ENCODE measurements at places on chromosomes 1 and 21.

DNA sequence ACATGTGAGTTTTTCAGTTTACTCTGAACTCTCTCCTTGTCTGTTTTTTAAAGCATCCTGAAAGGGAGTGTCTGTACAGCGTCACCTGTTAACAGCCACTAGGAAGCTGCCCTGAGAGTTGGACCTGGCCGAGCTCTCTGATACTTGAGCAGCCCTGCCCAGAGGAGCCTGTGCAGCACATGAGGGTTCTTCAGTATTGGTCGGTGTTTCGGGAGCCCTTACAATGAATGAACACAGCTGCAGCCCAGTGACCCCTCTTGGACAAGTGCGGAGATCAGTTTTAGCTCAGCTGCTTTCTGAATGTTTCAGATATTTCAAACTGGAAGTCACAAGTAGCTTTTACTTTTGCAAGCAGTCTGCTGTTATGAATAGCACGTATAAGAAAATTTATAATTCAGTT, 39.2 kb downstream of the ADARB1 start:
- DNase-seq, result no peak

- DNase-seq, result no peak
Measured at GRCh38 chr1:176096015-176096414, 111.1 kb downstream of the COP1 start.

GRCh38 chr1:223780318-223780717, 65.4 kb downstream of the TP53BP2 start:
- no peak for DNase-seq

DNA sequence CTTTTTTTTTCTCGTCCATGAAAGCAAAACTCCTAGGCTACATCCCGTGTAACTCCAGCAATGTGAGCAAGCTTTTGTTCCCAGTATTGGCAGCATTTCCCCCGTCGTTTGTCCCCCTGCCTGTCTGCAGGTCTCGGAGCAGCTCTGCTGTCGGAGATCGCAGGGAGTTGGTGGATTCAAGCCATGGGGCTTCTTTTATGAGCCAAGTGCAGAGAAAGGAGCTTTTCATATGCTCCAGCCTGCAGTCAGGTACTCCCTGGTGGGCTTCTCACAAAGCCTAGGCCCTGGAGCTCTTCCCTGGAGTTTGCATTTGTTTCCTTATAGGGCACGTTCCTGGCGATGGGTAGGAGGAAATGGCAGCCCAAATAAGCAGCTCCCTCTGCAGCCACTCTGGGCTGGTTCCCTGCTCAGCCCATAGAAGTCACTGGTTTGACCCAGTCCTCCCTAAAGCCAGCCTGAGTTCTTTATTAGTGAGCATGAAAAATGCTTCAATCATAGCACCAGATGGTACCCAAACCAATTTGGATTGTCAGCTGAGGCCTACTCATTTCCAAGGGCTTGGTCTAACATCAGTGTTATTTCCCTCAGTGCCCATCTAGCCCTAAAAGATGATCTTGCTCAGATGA, 78.3 kb downstream of the NUF2 start:
- no peak for DNase-seq

DNA sequence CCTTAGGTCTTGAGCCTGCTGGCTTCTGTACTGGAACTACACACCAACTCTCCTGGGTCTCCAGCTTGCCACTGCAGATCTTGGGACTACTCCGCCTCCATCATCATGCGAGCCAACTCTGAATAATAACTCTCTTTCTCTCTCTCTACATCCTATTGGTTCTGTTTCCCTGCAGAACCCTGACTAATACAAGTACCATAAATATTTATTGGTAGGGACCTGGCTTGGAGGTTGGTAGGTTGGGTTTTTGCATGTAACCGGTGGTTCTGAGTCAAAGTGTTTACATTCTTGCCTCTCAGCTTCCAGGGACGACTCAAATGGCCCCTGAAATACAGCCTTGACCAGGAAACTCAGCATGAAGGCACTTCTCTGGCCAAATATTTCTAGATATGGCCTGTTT, 110.4 kb downstream of the KCND3 start:
- no peak for DNase-seq

GRCh38 chr1:205350691-205351141, 6.0 kb downstream of the KLHDC8A start:
- no peak for DNase-seq

DNA sequence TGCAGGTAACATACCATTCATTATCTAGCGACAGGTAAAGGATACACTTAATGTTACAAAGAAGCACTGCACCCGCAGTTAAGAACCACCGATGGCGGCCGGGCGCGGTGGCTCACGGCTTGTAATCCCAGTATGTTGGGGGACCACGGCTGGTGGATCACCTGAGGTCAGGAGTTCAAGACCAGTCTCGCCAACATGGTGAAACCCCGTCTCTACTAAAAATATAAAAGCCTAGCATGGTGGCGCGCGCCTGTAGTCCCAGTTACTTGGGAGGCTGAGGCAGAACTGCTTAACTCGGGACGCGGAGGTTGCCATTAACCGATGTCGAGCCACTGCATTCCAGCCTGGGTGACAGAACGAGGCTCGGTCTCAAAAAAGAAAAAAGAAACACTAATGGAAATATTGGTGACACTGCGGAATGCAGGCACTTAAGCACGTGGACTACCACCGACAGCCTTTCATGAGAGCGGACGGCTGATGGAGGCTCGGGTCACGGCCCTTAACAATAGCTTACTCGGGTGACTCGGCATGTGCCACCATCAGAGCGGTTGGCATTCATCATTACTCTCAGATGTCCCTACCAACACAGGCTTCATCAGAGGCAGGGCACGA, 542 bp downstream of the GAS5 start:
- no peak for DNase-seq

DNA sequence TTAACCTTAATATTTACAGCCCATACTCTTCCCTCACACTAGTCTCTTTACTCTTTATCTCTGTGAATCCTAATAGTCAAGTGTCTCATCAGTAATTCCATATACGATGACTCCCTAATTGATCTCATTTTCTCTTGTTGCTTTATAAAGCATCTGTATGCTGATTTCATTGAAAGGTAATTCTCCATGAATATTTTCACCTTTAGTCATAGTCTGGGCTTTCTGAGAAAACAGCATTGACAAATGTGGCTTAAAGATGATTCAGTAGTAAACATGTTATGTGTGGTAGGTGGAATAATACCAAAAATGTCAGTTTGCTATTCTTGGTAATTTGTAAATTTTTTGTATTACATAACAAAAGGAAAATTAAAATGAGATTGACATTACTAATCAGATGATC, 1176.5 kb downstream of the NCAM2 start:
- no peak for DNase-seq

DNA sequence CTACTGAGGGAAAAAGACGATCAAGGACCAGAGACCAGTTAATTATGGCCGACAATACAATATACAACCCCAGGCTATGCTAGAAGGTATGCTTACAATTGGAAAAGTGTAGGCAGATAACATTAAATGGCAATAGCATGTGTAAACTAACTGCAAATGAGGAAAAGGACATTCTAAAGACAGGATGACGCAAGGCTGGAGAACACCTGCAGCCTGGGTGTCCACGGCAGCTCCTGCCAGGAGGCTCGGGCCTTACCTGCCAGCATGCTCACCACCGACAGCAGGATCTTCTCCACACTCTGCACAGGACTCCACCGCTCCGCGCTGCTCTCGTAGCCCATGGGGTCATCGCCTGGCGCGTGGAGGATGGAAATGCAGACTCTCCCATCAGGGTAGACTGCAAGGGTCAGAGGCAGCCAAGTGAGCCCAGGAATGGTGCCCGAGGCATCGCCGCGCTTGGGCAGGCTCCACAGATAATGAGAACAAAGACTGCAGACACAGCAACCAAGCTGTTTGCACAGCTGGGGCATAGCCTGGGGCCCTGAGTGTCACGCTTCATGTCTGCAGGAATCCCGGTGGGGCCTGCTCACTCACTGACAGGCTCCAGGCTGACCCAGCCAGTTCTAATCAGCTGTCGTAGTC, 28.2 kb downstream of the UBE2G2 start:
- no peak for DNase-seq
